ENCODE measurements at places on chromosomes 6 and 20.
A peak's percentile ranks its signal among the peaks of the same experiment; 100 is the strongest.

- DNase-seq, result no peak
These were observed 92.4 kb downstream of the DST start for GRCh38 chr6:56550301-56550700.

- no peak for DNase-seq
These were observed 64.4 kb downstream of the HACE1 start for GRCh38 chr6:104795363-104795762.

GRCh38 chr6:109165392-109165974 is 70.2 kb downstream of the CEP57L1 start:
- no peak for DNase-seq

DNA sequence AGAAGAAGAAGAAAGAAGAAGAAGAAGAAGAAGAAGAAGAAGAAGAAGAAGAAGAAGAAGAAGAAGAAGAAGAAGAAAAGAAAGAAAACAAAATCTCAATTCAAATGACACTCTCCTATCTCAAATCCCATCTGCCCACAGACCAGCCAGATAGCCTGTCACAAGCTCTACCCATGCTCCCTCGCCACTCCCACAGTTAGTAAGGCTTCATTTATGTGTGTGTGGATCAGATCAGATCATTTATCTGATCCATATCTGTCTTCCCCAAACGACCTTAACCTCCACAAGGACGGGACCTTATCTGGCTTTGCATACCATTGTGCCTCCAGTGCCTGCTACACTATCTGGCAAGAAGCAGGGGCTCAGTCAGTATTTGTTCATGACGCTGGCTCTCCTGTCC is 81.9 kb upstream of the RREB1 start:
- no peak for DNase-seq

GRCh38 chr6:36907781-36908180 is 22.0 kb downstream of the C6orf89 start:
- DNase-seq, result no peak

DNA sequence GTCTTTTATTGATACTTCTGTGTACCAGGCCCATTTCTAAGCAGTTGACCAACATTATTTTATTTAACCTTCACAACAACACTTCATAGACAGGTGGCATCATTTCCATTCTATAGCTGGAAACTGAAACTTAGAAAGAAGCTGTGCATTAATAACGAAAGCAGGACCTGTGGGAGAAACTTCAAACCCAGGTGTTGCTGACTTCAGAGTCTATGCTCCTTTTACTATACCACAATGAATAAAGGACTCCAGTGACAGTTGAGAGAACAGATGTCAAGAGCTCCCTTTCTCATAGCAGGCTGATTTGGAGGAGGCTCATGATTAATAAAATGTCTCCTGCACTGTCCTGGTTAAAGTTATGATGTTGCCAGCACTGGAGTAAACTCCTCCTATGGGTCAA is 56.6 kb upstream of the POU3F2 start:
- no peak for DNase-seq

DNA sequence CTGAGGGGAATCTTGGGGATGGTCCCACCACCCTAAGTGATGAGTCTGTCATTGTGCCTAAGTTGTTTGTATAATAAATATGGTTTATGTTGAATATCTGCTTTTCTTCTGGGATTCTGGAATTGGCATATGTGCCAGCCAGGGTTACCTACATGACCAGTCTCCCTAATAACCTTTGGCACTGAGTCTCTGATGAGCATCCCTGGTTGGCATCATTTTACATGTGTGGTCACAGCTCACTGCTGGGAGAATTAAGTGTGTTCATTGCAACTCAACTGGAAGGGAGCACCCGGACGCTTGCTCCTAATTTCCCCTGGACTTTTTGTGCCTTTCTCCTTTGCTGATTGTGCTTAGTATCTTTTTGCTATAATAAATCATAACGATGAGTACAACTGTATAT is 8.1 kb downstream of the SMAP1 start:
- DNase-seq, result no peak

GRCh38 chr6:152698692-152699091 is 995 bp downstream of the MYCT1 start:
- DNase-seq, result no peak

DNA sequence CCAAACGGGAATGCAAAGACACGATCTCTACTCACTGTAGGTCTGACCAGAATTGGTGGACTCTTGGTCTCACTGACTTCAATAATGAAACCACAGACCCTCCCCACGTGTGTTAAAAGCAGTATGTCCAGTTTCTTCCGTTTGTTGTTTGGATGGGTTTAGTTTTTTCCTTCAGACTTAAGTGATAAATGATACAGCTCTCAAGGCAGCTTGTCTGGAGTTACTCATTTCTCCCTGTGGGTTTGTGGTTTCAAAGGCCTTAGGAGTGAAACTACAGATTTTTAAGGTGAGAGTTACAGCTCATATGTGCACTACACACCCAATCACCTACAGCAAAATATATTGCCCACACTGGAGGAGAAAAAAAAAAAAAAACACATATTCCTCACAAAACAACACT is 86.7 kb upstream of the STMND1 start:
- DNase-seq, result peak; percentile 63
